ENCODE measurements at places on chromosomes 12 and 14.

GRCh38 chr14:73746520-73747378, 32.6 kb upstream of the PNMA1 start:
- DNase-seq: no peak

- DNase-seq: no peak
Measured at GRCh38 chr12:34389378-34390170, 367.3 kb downstream of the ALG10 start.

GRCh38 chr12:131783915-131784541, 44.2 kb upstream of the MMP17 start:
- DNase-seq: peak; percentile 61

- DNase-seq: peak; percentile 75
Measured at GRCh38 chr14:36105401-36105800, 71.1 kb downstream of the PTCSC3 start.

GRCh38 chr12:104722601-104723534, 235.2 kb downstream of the SLC41A2 start:
- DNase-seq: no peak

GRCh38 chr14:68736471-68736871, 56.4 kb downstream of the ZFP36L1 start:
- peak; percentile 58 for DNase-seq

- no peak for DNase-seq
Measured at GRCh38 chr12:85711735-85712390, 124.3 kb downstream of the RASSF9 start.

DNA sequence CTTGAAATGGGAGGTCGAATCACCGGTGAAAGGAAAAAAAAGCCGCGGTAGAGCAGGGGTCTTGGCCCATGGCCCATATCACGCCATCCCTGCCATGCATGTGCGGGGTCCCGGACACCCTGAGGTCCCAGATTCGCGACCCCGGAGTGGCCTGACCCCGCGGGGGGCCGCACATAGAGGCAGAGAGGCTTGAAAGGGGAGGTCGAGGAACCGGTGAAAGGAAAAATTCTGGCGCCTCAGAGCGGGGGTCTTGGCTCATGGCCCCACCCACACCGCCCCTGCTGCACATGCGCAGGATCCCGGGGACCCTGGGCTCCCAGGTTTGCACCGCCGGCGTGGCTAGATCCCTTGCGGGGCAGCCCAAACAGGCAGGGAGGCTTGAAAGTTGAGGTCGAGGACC, 319.8 kb downstream of the ALG10 start:
- DNase-seq: no peak

GRCh38 chr12:114266536-114266935, 139.4 kb downstream of the TBX5 start:
- DNase-seq: no peak

GRCh38 chr12:124422570-124423523, 128.0 kb downstream of the RFLNA start:
- DNase-seq: peak; percentile 68

DNA sequence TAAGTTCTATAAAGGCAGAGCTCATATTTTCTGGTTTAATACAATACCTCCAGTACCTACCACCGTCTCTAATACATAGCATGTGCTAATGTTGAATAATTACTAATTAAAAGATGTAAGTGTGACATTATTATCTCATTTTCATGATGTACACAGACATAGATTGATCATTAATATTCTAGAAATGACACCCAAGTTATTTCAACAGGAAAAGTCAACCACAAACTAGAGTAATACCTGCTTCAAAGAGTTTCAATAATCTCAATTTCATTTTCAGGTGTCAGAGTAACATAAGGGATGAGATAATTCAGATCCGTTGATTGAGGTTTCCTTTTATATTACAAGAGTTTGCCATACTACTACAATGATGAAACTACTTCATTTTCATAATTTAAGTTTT, 388.9 kb downstream of the SOX5 start:
- no peak for DNase-seq

- no peak for DNase-seq
Measured at GRCh38 chr14:92649066-92649465, 99.4 kb downstream of the LGMN start.

- no peak for DNase-seq
Measured at GRCh38 chr12:123894823-123895345, 77.7 kb downstream of the CCDC92 start.

DNA sequence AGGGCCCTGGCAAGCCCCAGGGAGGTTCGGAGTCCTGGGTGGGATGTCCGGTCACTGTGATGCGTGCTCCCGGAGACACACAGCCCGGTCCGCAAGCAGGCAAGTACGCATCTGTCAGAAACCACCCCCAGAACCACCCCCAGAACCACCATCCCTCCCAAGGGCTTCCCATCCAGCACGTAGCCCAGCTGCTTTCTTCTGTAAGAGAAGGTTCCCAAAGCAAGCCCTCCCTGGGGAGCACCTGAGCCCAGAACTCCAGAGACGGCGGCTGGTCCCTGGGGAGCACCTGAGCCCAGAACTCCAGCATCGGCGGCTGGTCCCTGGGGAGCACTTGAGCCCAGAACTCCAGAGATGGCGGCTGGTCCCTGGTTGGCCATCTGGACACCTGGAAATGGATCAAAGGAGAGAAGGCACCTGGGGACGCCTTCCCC, 2.6 kb upstream of the FBRSL1 start:
- DNase-seq: no peak

- DNase-seq: no peak
Measured at GRCh38 chr12:126582231-126582630, 1517.0 kb downstream of the AACS start.

DNA sequence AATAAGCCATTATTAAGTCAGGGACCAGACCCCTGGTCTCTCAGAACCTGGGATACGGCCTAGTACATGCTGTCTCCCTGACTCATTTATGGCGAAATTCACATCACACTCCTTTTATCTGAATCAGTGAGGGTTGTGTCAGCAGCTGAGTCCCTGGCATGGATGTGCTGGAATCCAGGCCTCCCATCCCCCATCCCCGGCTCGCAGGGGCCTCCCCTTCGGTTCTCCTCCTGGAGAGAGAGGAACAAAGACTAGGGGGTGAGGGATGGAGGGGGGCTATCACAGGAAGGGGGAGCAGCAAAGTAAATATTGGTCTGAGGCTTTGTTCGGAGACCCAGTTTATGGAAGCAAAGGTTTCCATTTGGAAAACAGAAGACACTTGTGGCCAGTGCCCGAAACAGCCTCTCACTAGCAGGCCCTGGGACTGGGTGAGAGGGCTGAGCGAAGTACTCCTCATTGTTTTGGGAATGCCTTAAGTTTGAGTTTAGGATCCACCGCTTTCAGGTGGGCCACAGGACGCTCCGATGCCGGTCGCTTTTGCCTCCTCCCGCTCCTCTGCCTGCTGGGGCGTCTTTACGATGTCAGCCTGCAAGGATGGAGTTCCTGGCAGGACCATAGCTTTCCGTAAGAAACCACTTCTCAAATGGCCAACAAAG, 145.0 kb downstream of the PRKCH start:
- peak; percentile 68 for DNase-seq

DNA sequence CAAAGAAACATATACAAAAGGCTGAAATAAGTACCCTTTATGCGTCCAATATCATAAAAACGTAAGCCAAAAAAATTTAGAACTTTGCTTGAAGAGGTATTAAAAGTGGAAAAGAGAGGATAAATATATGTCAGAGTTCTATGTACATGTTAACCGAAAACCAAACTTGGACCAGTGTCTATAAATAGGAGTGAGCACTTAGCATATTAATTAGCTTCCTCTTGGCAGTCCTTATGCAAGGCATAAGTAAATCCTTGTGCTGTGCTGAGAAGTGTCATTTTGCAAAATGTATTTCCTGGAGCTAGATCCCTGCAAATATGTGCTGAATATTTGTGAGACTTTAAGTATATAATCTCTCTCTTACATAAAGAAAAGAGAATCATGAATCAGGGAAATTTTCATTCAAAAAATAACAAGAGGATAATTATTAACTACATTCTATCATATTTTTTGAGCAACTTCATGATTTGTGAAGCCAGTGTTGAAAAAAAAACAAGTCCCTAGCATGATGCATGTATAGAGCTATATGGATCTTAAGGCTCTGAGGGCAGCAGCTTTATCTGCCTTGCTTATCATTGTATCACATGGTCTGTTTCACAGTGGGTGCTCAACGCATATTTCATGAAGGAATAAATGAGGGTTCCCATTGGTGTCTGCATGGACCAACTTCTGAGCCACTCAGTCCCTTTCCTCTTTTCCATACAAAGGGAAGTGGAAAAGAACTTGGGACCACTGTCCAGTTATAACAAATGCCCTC, 326.1 kb downstream of the PDZRN4 start:
- DNase-seq: no peak

- no peak for DNase-seq
Measured at GRCh38 chr12:49108958-49109404, 1.7 kb downstream of the LMBR1L start.

GRCh38 chr12:75703131-75703530, 191.7 kb upstream of the KRR1 start:
- no peak for DNase-seq

DNA sequence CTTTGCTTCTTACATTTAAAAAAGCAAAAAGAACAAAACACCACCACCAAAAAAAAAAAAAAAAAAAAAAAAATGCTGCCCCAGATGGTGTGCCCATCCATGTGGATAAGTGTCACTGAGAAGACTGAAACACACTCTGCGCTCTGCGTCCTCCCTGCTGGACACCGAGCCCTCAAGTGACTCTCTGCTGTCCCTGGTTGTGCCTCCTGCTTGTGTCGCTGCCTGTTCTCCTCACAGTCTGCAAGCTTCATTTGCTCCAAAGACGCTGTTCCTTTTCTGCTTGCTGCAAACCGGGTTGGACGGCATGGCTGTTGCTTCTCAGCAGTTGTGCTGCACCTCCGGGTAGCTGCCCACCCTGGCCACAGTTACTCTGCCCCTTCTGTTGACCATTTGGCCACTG, 276.2 kb upstream of the ATP2B1 start:
- no peak for DNase-seq

DNA sequence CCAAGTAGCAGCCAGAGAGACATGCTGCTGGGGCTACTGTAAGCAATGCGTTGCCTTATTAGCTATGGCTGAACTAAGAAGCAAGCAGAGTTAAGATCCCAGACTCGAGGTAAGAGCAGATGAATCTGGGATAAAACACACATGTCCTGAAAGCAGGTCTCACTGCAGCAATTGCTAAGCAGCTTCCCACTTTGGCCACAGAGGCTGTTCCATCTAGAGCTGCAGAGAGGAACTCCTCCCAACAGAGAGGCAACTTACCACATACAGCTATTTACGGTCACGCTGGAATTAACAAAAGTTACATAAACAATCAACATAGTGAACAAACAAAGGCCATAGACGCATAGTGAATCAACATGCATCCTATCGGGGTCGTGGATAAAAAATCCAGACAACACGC, 90.2 kb downstream of the KSR2 start:
- no peak for DNase-seq

GRCh38 chr12:4091016-4091743, 182.4 kb upstream of the CCND2 start:
- no peak for DNase-seq

DNA sequence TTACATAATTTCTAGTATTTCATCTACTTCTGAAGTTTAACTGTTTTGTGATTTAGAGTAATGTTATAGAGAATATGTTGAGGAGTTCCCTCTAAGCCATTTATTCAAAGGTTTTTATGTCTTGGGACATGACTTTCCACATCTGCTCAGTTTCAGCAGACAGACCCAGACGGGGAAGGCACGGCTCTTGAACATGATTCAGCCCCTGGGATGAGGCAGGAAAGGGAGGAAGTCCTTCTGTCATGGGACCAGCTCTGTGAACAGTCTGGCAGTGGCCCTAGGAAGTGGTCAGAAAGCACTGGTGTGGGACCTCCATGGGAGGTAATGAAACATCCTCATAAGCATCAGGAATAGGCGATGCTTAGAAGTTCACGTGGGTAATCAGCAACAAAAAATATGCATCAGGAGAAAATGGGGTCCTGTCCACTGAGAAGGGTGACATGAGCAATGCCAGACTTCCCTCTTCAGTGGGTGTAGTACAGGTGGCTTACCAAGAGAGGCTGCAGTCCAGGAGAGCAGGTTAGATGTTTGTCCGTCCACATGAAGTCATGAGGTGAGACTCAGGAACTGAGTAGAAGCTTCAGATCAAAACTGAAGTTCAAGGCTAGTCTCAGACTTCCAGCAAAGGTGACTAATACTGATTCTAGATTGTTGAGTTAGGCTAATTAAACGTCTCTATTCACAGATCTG, 248.5 kb downstream of the IPO8 start:
- no peak for DNase-seq

GRCh38 chr12:22101749-22102243, 55.8 kb downstream of the CMAS start:
- DNase-seq: peak; percentile 18

DNA sequence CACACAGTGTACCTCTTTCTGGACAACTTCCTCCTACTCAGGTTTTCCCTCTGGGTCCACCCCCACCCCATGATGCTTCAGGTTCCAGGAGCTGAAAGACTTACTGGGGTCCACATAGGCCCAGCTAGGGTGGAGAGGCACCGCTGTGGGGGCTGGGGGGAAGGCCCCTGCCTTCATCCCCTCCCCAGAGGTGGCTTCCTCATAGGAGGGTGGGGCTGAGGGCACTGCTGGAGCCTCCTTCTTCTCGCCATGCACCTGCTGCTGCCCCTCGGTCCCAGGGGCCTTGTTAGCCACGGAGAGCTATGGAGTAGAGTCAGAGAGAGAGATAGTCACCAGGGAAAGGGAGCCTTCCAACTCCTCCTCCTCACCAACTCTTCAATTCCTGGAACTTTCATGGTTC, 2.7 kb downstream of the FAIM2 start:
- no peak for DNase-seq

GRCh38 chr12:109727039-109727723, 13.6 kb downstream of the FAM222A start:
- DNase-seq: no peak

DNA sequence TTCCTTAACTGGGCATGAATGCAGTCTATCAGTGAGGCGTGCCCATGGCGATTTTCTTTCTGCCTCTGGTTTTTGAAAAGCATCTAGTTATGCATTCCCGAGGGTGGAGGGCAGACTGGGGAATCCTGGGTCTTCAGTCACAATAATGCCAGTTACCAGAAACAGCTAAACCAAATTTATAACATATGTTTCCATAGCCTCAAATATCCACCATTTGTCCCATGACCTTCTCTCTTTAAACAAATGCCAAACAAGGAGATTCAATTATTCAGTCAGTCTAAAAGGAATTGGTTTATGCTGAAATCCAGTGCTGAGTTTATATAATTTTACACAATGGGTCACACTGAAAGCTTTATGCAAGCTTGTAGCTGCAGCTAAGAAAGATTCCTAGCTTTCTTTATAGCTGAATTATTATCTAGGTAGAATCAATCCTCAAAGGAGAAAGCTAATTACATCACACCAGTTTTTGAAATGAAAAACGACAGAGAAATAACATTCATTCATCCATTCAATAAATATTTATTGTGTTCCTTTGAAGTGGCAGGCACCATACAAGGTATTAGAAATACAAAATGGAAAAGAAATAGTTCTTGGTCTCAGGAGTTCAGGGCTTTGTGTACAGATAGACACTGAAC, 131.3 kb upstream of the RAP1B start:
- DNase-seq: no peak

GRCh38 chr12:131830914-131831571, 2.9 kb downstream of the MMP17 start:
- DNase-seq: no peak

- DNase-seq: no peak
Measured at GRCh38 chr12:96323906-96324305, 76.3 kb downstream of the CDK17 start.
